Right ventricle myocardium superior (tissue), 1 donor: ENCODE measurements at places on chromosomes 12 and 14. TPM values are rescaled to one million over a fixed set of nuclear protein-coding genes. Genes with fewer than 3 reads are reported as not detected.

The BCL2L14 gene
- total RNA-seq: not detected

GRCh38 chr12:46107591-46107990, 117.2 kb upstream of the SCAF11 start:
- no peak for DNase-seq

The CYP46A1 gene
- 3.0 TPM for total RNA-seq

- DNase-seq: no peak
Observed at GRCh38 chr14:95270203-95270602, 49.5 kb downstream of the CLMN start.

The STYK1 gene
- total RNA-seq: not detected

DNA sequence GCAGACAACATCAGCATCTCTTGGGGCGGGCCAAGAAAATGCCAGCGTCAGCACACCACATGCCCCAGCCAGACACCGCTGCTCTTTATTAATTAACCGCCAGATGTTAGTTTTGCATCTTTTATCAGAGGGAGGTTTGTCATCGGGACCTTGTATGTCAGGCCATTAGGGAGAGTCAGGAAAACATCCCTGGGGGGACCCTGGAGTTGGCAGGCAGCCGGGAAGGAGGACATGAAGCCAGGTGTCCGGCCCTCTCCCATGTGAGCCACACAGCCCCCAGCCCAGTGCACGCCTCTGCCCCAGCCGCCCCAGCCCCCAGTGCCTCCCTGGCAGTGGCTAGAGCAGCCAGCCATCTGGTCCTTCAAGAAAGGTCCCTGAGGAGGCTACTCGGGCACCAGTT, 56.9 kb upstream of the FAM222A start:
- DNase-seq: no peak

GRCh38 chr14:32085845-32086383, 8.8 kb downstream of the ARHGAP5 start:
- no peak for DNase-seq

- no peak for DNase-seq
Observed at GRCh38 chr14:35416108-35416750, 11.7 kb upstream of the NFKBIA start.

The RPAP3 gene
- 22.7 TPM for total RNA-seq

- no peak for DNase-seq
Observed at GRCh38 chr12:109968801-109969200, 27.4 kb downstream of the GIT2 start.

The EGLN3 gene
- total RNA-seq: 111 TPM

The SPTB gene
- total RNA-seq: 70.8 TPM

The CLEC6A gene
- not detected for total RNA-seq

DNA sequence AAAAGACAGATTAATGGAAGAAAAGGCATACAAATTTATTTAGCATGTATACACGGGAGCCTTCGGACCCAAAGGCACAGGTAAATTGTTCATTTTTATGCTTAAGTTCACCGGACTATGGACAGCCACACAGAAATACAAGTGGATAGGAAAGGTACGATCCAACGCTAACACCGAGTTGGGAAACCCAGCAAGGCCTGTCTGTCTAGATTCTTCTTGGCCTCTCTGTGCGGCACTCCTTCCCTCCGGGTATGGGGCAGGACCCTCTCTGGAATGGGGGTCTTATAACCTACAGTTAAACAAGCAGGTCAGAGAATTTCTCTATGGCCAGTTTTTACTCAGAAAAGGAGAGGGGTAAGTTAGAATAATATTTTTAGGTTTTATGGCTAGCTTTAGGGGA, 23.4 kb upstream of the ZDHHC17 start:
- DNase-seq: no peak

GRCh38 chr14:21268617-21269251, 508 bp downstream of the HNRNPC start:
- no peak for DNase-seq

The RAPGEF3 gene
- total RNA-seq: 30.6 TPM

DNA sequence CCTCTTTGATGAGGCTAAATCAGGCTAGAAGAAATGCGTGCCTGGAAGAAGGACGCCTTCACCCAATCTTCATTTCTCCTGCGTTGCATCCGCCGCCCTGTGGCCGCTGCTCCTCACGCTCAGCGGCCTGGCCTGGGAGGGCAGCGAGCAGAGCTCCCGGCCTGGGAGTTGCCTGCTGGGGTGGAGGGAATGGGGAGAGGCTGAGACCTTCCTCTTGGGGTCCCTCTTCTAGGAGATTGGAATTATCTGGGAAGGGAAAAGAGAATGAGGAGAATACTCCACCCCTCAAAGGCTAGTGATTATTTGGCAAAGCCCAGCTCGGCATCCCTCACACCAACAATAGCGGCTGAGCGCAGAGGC, 2.4 kb upstream of the HOXC12 start:
- no peak for DNase-seq

DNA sequence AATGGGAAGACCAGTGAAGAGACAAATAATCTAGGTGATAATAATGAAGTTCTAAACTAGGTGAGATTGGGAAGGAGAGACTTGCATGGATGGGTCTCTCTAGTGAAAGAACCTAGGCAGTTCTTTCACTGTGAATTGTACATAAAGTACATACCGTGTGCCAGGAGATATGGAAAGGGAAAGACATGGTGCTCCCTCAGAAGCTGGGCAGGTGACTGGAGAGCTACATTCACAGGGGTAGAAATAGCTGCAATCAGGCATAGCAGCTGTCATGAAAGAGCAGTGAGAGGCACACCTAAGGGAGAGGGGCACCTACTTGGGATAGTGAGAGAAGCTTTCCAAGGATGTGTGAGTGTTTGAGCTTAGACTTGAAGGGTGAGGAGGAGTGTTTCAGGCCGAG, 9.3 kb downstream of the STK38L start:
- DNase-seq: no peak

- no peak for DNase-seq
Observed at GRCh38 chr12:45938566-45938965, 51.8 kb downstream of the SCAF11 start.

GRCh38 chr12:101552277-101552676, 42.5 kb upstream of the MYBPC1 start:
- peak; percentile 57 for DNase-seq

DNA sequence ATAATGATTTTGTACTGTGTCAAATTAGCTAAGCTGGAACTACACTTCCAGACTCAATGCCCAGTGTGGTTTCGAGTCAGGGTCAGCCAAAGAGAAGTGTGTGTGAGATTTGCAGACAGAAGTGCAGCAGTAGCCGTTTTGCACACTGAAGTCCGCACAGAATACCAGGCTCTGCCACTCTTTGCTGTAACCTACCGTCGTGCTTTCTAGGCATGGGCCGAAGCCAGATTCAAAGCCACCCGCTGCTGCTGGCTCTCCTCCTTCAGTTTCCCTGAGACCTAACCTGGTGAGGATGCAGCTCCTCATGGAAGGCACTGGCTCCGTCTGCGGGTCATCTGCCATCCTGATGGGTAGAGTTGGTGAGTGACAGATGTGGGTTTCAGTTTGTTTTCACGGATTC, 48.8 kb downstream of the LRTM2 start:
- DNase-seq: no peak

DNA sequence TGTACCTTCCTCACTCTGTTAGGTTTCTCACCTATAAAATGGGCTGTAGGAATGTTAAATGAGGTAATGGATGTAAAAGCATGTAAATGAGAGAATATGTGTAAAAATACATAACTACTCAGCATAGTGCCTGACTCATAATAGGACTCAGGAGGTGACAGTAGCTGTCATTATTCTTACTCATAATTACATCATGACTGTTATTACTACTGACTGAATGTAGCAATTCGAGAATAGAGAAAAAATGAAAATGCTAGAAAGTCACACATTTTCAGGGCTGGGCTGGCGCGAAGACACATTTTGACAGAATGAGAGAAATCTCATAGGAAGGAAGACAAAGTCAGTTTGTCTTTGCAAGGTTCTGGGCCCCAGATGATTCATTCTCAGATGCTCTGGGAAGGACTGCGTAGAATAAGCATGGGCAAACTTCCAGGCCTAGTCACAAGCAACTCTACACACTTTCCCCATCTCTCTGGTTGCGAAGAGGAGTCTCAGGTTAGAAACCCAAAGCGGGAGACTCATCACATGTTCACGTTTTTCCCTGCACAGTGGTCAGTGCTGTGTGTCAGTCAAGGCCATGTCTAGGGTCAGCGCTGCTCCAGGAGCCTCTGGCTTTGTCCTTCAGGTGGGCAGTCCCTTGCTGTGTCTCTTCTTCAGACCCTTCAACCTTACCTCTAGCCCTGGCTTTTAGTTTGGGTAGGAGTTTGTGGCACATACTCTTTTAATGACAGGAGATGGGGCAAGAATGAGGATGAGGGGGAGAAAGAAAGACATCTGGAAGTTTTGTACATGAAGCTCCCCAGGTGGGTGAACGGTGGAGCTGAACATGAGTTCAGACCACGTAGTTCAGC, 8.4 kb downstream of the GPRC5A start:
- DNase-seq: no peak

- DNase-seq: no peak
Observed at GRCh38 chr12:6202304-6202703, 2.1 kb downstream of the CD9 start.

DNA sequence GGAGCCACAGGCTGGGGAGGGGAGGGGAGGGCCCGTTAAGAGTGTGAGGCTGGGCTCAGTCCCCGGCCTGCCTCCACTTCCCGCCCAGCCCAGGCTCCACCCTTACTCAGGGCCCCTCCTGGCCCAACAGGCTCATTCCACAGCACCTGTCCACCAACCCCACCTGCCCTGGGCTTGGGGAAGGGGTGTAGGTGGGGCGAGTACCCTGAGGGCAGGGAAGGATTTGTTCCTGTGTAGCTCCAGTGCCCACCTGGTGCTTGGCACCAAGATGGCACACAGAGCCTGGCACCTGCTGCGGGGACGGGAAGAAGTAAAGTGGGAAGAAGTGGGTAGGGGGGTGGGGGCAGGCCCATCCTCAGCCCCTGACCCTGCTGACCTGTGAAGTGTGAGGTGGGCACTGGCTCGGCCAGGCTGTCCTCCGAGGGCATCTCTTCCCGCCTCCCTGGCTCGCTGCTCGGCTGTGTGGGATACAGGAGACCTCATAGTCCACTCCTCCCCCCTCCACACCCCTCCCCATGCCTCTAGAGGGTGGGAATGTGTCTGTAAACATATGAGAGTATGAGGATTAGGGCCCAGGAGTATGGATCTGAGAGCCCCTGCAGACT, 35.1 kb downstream of the NCKAP5L start:
- DNase-seq: no peak

The FBXO33 gene
- 3.7 TPM for total RNA-seq

- peak; percentile 42 for DNase-seq
Observed at GRCh38 chr14:68458840-68459469, 333.9 kb downstream of the ZFP36L1 start.
